Astrocyte of the hippocampus (primary cell): ENCODE measurements at places on chromosomes 16 and 17.

DNA sequence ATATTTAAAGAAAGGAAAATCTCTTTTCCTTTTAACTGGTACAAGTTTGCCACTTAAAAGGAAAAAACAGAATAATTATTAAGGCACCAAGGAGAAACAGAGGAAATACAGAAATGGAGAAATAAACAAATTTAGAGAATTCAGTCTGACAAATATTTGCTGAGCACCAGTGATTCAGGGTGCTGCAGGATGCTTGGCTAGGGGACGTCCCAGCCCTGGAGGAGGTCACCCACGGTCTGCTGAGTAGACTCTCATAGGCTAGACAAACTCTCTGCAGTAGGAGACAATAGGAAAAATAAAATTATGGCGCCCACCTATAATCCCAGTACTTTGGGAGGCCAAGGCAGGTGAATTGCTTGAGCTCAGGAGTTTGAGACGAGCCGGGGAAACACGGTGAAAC is 15.9 kb downstream of the C1QTNF1 start:
- DNase-seq: no peak

- no peak for DNase-seq
Measured at GRCh38 chr17:55172612-55173011, 92.1 kb upstream of the HLF start.

DNA sequence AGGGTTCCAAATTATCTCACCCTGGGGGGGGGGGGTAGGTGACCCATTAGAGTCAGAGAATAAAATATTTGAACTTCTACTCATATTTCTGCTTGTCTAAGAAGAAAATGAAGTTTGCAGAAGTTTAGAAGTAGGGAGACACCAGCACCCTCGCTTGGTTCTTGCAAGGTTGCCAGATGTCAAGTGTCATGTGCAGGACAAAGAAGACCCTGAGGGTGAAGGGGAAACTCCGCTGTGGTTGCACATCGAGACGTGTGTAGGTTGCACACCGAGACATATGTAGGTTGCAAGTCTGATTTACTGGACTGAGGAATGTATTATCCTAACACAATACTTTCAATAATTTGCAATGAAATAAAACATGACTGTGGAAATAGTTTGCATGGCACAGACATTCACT is 42.4 kb upstream of the IRF8 start:
- no peak for DNase-seq

DNA sequence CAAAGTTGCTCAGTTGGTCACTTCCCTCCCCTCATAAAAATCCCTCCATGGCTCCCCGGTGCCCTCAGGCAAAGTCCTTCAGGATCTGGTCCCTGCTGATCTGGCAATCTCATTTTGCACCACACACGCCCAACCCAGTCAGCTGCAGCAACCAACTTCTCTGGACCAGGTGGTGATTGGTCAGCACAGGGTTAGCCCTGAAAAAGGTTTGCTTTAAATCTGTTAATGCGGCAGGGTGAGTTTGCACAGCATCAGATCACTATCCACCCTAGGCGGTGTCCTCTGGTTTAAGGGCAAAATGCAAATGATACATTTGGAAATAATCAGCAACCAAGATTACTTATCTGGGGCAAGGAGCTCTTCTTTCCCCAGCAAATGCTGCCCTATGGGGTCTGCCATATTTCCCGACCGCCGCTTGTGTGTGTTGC is 42.9 kb upstream of the TNRC6C start:
- DNase-seq: no peak

DNA sequence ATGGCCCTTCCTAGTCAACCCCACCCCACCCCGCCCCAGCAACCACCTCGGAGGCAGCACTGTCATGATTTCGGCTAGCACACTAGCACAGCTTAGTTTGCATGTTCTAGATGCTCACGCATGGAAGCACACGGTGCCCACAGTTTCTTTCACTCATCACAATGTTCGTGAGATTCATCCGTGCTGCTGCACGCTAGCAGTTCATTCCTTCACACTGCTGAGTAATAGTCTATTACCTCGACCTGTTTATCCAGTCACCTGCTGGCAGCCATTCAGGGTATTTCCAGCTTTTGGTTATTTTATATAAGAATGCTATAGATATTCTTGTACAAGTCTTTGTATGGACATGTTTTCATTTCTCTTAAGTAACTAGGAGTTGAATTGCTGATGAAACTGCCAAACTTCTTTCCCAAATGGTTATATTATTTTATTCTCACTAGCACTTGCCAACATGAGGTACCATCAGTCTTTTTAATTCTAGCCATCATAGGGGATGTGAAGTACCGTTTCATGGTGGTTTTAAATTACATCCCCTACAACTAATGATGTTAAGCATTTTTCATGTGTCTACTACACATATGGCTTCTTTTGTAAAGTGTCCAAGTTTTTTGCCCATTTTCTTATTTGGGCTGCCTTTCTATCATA is 75.7 kb downstream of the CYTH1 start:
- DNase-seq: peak; percentile 89

DNA sequence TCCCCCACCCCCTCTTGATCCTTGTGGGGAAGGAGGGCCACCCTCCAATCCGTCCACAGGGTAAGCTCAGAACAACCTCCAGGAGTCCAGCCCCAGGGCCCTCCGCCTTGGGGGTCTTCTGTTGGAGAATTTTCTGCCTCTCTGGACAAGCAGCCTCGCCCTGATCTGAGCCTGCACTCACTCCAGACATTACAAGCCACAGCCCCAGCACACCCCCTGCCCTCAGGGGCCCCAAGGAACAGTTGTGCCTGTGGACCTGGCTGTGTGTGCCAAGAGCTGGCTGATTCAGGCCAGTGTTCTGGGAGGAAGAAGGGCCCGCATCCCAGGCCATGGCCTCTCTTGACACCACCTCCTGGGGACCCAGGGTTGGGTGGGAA is 477 bp upstream of the ARHGAP27 start:
- DNase-seq: no peak

DNA sequence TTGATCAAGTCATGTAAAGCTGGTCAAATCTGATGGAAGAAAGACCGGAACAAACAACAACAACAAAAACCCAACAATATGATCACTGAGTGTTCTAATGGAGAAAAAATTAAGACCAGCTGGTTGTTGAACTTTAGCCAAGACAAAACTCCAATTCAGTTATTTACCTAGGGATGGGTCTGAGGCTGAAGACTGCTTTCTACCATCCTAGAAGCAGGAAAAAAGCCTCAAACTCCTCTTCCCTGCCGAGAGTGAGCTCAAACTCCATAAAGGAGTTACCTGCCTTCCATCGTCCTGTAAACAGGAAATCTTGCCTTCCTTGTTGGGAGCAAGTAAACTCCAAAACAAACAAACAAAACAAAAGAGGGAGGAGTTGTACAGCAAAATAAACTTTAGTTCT is 23.1 kb upstream of the TMEM98 start:
- no peak for DNase-seq

- no peak for DNase-seq
Measured at GRCh38 chr16:66691234-66691633, 5.3 kb downstream of the CMTM4 start.

- DNase-seq: no peak
Measured at GRCh38 chr16:19223235-19224170, 55.5 kb downstream of the SYT17 start.

GRCh38 chr16:4743226-4743878 is 9.0 kb downstream of the DNAAF8 start:
- no peak for DNase-seq

DNA sequence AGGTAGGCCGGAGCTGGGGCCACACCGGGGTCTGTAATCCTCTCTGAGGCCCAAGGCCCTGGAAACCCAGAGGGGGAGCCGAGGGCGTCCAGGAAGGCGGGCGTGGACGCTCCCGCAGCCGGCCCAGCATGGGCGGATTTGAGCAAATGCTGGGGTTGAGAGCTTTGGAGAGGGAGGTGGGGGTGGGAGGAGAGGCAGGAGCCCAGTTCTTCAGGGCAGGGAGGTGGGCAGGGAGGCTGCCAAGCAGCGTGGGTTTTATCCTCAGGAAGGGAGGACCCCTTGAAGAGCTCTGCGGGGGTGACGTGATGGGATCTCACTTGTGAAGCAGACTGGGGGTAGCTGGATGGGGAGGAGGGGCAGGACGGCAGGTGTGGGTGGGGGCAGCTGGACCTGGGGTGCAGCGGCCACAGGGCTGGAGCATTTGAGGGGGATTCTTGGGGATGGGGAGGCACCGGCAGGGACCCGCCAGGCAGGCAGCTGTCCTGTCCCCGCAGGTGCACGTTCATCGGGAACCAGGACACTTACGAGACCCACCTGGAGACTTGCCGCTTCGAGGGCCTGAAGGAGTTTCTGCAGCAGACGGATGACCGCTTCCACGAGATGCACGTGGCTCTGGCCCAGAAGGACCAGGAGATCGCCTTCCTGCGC is 17.2 kb downstream of the TRAF7 start:
- DNase-seq: no peak

DNA sequence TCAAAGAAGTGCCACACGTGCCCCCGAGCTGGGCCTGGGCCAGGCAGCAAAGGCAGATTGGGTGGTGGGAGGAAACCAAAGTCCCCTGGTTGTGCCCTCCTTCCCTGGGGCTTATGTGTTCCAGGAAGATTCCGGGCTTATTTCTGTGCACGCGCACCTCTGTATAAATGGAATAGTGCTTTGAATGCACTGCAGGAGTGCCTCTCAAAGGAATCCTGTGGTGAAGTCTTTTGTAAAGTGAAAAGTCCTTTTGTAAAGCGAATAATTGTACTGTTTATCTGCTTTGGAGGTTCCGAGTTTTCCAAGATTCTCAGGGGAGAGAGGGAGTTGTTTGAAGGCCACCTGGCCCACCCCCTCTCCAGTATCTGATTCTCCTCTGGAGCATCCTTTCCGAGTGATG is 26.8 kb downstream of the C17orf75 start:
- no peak for DNase-seq
